ENCODE measurements at places on chromosomes 6 and 20.

DNA sequence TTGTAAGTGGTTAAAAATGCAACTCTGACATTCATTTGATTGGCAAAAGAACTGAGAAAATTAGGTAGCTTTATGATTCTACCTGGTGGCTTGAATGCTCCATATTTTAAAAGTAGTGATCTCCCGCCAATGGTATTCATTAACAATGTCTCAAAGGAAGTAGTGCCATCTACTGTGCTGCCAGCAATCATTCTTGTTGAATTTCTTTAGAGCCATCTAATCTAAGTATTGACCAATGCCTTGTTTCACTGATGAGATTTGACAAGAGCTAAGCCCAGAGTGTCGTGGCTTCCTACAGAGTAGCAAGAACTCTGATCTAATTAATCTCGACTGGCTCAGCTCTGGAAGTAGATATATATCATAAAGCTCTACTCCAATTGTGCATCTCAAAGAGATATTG is 696.7 kb downstream of the C6orf118 start:
- DNase-seq, result no peak

DNA sequence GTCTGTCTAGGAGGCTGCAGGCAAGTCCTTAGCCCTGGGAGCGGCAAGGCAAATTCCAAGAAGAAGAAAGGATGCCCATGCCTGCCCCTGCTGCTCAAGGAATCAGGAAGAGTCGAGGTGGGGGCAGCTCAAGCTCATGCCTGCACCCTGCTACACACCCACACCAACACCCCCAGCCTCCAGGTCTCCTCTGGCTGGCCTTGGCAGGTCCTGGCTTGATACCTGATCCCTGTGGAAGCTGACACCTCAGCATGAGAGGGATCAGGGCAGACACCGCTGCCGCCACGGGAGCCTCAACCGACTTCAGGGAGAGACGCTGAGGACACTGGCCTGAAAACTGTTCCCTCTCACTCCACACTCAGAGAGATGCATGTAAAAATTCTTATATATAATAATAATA is 35.5 kb upstream of the MAFB start:
- DNase-seq, result no peak

- no peak for DNase-seq
Observed at GRCh38 chr20:34402461-34402860, 39.4 kb downstream of the ITCH start.

DNA sequence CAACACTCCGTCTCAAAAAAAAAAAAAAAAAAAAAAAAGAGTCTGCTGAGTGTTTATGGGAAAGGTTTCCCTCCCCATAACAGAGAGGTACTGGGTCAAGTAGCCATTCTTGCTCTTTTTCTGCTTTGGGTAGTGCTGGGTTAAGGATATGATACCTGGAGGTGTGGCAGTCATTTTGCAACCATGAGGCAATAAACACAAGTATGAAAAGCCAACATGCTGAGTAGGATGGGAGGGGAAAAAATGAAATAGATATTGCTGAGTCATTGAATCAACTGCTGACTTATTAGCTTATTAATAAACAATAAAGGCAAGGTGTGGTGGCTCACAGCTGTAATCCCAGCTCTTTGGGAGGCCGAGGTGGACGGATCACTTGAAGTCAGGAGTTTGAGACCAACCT is 2.3 kb upstream of the TOMM34 start:
- DNase-seq, result no peak

DNA sequence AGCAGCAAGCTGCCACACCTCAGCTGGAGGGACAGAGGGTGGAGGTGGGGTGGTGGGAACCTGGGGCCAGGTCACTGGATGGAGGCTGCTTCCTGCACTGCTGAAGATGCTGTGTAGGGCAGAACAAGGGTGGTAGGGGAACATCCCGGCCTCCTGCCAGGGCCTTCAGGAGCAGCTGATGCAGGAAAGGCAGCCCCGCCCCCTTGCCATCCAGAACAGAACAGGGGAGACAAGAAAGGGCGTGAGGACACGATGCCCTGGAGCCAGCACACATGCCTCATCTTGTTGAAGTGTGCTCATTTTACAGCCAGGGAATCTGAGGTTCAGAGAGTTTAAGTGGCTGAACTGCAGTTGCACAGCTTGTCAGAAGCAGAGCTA is 43.1 kb upstream of the PHACTR3 start:
- no peak for DNase-seq

GRCh38 chr6:157107915-157108651 is 215.2 kb downstream of the TMEM242 start:
- DNase-seq, result no peak

- DNase-seq, result no peak
Observed at GRCh38 chr6:79404677-79405076, 132.6 kb downstream of the LCA5 start.

- DNase-seq, result no peak
Observed at GRCh38 chr20:10673842-10674683, at the start of gene JAG1. TSS of gene JAG1 (minus strand) at chr20:10673999. CDS start at chr20:10673530, 469 bp downstream.

- no peak for DNase-seq
Observed at GRCh38 chr20:50646483-50646996, 44.8 kb downstream of the RIPOR3 start.

DNA sequence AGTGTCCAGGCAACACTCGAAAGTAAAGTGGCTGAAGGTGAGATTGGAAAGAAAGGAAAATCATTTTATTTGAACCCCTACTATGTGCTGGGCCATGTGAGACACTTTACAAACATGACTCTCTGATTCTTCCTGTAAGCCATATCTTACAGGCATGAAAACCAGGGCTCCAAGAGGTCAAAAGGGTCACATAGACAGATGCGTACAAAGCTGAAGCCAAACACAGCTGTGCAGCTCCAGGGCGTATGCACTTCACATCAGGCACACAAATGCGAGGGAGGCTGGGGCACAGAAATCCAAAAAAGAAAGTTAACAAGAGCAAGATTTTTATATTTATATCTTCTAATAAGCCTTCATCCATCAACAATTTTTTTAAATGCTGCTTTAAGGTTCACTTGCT is 176.5 kb downstream of the PHACTR1 start:
- DNase-seq, result no peak

GRCh38 chr6:106561686-106562405 is 67.5 kb downstream of the RTN4IP1 start:
- DNase-seq, result no peak

- no peak for DNase-seq
Observed at GRCh38 chr6:106894978-106895702, 79.4 kb downstream of the CD24 start.

DNA sequence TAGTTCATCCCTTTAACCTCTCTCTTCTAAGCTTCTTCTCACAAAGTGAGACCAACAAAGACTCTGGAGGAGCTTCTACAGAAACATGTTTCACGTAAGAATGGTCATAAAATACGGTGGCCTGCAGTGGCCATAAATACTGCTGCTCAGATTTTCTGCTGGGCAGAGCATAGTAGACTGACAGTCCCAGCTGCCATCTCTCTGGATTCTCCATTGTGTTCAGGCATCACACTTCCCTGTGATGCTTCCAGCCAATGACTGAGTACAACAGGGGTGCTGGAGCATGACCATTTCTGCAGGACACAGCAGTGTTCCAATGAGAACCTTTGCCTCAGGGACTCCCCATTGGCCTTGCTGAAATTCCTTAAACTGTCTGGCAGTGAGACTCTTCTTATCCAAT is 392.6 kb downstream of the MMUT start:
- DNase-seq, result no peak

DNA sequence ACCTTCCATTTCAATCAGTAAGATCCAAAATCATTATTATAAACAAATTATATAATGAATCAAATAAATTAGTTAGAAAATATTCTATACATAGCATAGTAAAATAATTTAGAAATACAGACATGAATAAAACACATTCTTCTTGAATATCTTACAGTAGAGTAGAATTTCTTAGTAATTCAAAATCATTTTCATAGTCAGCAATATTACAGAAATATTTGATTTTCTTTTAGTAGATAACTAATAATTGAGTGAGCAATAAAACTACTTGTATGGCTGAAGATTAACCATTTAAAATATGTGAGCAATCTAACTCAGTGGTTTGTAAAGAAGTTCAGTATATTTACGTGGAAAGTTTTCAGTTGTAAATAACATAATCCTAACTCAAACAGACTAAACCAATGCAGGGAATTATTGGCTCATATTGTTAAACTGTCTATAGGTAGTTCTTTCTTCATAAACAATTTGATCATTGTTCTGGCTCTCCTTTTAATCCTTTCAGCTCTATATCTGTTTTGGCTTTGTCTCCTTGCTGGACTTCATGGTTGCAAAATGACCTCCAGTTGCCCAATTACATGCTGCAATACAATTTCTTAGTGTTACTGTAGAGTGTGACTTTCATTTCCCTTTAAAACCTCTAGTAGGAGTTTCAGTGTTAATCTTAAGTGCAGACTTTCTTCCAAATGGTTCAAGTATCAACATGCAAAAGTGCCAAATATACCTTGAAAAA is 307.5 kb downstream of the EYS start:
- no peak for DNase-seq

- DNase-seq, result no peak
Observed at GRCh38 chr6:37525460-37526357, 26.0 kb upstream of the CCDC167 start.

Data from stimulated activated CD8-positive, alpha-beta memory T cell treated with anti-CD3 and anti-CD28 coated beads, Interleukin-15, amount 100 ng/mL, for 4 hours (primary cell).